Stimulated activated CD4-positive, alpha-beta T cell treated with anti-CD3 and anti-CD28 coated beads, Interleukin-15, amount 100 ng/mL, for 1 hour (primary cell): ENCODE measurements at places on chromosomes 6 and 20.

- no peak for DNase-seq
Measured at GRCh38 chr6:144666781-144667180, 381.6 kb downstream of the UTRN start.

GRCh38 chr20:56933331-56933698, 304.2 kb downstream of the TFAP2C start:
- DNase-seq, result no peak

DNA sequence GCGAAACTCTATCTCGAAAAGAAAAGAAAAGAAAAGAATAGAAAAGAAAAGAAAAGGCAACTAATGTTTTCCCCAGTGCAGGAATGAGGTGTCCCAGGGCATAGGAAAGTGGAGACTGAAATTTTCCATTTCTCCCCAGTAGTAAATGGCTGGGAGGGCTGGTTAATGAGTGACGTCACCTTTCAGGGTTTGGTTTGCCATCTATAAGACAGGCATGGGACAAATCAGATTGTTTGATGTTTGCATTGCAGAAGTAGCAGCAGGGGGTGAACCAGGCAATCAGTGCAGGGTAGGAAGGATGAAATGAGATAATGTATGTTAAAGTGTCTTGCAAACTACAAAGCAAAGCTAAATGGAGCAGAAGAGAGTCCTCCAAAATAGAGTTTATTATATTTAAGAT, 533.4 kb downstream of the PKHD1 start:
- DNase-seq, result no peak

DNA sequence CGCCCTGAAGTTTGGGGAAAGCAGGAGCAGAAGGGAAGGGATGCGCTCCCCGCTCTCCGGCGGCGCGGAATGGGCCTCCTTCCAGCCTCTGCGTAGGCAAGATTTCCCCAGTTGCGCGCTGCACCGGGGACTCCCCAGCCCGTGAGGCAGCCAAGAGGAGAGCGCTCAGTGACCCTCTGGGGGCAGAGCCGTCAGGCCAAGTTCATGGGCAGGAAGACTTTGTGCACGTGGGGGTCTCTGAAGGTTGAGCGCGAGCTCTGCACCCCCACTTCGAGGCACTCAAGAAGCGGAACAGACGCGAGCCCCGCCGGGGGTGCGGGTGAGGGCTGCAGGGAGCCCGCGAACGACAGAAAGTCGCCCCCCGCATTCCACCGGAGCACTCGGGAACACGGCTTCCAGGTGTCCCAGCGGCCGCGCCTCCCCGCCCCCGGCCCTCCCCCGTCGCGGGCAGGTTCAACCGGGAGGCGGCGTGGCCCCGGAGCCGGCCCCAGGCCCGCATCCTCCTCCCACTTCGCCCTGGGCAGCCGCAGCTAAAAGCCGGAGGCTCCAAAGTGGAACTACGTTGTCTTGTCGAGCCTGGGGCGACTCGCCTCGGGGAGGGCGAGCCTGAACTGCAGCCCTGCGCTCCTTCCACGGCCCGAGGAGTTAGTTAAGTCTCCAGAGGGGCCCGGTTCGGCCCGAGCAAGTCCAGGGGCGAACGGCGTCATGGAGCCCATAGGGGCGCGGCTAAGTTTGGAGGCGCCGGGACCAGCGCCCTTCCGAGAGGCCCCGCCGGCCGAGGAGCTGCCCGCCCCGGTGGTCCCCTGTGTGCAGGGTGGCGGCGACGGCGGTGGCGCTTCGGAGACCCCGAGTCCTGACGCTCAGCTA, at the start of gene PPP1R3G:
Gene PPP1R3G (plus strand): TSS at position 561 of the 867 bp plus-strand sequence. CDS start 145 bp downstream, at position 706.
- DNase-seq, result no peak

GRCh38 chr6:30769853-30770524, 25.6 kb upstream of the IER3 start:
- no peak for DNase-seq

GRCh38 chr6:64672131-64672530, 1034.9 kb downstream of the EYS start:
- DNase-seq, result no peak

GRCh38 chr6:136118787-136119186, 131.3 kb downstream of the MTFR2 start:
- no peak for DNase-seq

- no peak for DNase-seq
Measured at GRCh38 chr6:74253261-74253660, 557.3 kb downstream of the CD109 start.

DNA sequence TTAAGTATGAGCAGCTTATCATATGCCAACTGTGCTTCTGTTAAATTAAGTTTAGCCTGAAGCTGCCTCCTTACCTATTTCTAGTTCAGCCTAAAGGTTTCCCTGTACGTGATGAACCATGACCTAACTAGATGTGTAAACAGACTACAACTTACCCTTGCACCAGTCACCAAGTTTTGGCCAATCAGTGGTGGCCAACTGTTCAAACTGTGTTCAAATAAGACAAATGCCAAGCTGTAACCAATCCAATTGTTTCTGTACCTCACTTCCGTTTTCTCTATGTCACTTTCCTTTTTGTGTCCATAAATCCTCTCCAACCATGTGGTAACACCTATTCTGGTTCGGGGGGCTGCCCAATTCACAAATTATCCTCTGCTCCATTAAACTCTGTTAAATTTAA, 6.0 kb upstream of the SLC2A10 start:
- DNase-seq, result no peak

- no peak for DNase-seq
Measured at GRCh38 chr6:21201187-21201586, 392.4 kb upstream of the SOX4 start.

DNA sequence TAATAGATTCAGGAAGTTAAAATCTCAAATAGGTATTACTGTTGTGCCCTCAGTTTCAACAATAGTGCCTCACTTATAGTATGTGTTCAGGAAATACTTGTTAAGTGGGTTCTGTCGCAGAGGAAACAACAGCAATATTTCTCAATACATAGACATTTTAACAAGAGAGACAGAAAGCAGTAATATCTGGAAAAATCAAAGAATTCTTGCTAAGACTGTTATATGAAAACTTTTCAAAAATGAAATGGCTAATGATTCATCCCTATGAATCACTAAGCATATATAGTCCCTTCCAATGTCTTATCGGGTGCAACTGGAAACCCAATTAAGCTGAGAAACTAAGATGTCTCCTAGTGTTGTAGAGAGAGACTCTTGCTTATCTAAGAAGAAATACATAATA, 668.9 kb downstream of the TFAP2A start:
- no peak for DNase-seq

DNA sequence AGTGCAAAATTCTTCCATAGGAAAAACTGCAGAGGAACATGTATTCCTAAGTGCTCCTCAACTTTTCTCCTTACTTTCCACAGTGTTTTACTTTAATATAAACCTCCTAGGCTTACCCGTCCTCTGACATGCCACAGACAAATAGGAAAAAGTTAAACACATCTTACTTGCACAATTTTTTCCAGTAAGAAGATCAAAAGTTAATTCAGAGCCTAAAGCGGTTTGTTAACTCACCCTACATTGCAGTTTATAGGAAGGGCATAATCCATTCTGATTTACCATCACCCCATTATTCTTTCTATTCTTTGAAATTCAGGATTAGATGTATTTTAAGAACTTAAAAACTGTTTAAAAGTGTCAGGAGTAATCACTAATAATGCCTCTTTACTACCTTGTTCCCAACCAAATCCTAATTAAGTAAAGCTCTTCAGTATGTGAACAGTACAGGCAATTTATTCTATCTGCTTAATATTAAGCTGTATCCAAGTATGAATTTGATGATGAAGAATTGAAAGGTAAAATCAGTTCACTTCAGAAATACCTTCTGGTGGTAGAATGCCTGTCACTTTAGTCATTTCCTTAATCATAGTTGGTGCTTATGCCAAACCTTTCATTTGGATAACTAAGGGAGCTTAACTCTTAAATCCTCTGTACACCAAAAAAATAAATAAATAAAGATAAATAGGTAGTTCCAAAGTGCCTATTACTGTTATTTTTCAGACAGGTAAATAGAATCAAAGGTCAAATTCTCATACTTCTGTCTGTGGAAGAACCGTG, 292.0 kb downstream of the ALDH8A1 start:
- DNase-seq, result no peak

GRCh38 chr6:53440336-53440945, 91.7 kb upstream of the ELOVL5 start:
- DNase-seq, result no peak

- no peak for DNase-seq
Measured at GRCh38 chr20:53163486-53163885, 191.3 kb downstream of the TSHZ2 start.

DNA sequence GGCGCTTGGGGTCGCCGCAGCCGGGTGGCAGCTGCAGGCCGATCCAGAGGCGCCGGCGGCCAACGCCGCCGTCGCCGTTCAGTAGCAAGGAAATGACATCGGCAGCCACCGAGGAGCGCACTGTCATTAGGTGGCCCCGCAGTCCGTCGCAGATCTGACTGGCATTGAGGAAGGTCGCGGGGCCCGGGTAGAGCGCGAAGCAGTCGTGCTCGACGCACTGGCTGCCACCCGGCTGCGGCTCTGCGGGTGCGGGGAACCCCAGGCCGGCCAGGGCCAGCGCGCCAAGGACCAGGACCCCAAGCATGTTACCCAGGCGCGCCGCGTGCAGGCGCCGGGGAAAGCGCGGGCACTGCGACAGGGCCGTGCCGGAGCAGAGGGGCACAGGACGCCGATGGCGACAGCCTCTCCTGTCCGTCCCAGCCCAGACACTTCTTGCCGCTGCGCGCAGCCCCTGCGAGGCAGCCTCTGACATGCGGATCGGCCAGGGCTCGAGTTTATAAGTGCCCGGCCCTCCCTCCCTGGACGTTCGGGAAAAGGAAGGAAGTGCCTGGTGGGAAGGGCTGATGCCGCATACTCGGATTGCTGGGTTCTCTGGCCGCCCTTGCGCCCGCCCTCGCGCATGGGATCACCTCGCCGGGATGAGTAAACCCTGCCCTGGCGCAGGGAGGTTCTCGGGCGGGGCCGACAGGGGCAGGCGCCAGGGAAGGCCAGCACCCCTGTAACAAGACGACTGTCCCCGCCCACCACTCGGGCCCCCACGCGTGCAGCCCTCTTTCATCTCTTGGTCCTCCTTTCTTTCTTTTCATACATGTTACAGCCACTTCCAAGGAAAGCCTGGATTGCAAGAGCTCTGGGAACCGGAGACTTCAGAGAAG, at the start of gene THBD:
Gene THBD (minus strand): TSS at position 472 of the 875 bp plus-strand sequence. CDS start 168 bp downstream, at position 304.
- no peak for DNase-seq

DNA sequence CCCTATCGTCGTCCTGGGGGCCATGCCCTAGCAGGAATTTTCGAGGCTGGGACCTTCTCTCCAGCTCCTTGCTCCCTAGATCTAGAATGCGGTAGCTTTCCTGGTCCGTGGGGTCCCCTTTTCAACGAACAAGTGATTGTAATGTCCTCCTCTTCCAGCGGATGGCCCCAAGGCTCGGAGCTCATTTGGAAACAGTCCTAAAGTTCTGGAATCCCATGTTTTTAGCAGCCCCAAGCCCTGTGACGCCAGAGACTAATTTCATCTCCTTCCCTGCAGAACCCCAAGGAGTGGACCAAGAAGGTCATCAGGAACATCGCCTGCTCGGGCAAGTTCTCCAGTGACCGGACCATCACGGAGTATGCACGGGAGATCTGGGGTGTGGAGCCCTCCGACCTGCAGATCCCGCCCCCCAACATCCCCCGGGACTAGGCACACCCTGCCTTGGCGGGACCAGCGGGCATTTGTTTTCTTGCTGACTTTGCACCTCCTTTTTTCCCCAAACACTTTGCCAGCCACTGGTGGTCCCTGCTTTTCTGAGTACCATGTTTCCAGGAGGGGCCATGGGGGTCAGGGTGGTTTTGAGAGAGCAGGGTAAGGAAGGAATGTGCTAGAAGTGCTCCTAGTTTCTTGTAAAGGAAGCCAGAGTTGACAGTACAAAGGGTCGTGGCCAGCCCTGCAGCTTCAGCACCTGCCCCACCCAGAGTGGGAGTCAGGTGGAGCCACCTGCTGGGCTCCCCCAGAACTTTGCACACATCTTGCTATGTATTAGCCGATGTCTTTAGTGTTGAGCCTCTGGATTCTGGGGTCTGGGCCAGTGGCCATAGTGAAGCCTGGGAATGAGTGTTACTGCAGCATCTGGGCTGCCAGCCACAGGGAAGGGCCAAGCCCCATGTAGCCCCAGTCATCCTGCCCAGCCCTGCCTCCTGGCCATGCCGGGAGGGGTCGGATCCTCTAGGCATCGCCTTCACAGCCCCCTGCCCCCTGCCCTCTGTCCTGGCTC, 48.5 kb downstream of the PYGB start:
- DNase-seq, result no peak

- DNase-seq, result no peak
Measured at GRCh38 chr20:23167431-23167830, 81.3 kb upstream of the CD93 start.
